ENCODE measurements at places on chromosomes 16 and 17.

DNA sequence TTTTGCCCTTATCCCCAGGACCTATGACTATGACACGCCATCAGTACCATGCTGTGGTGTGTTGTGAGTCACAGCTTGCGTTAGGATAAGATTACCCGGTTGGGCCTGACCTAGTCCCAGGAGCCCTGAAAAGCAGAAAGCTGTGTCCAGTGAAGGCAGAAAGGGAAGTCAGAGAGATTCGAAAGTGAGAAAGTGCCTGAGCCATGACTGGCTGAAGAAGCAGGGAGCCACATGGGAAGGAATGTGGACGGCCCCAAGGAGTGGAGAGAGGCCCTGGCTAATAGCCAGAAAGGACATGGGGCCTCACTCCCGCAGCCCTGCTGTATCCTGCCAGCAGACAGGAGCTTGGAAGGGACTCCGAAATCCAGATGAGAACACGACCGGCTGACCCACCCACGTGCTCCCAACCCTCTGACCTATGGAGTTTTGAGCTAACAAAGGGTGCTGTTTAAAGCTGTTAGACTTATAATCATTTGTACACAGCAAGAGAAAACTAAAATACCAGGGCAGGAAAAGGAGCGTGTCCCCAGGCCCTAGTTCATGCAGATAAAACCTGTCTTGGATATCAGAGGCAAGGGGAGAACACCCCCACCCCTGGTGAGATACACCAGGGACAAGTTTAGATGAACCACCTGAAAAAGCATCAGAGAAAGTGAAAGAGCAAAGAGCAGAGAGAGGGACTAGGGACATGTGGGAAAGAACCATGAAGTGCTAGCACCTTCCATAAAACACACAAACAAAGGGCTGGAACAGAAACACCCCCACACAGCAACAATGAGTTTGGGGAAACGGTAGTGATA lies 115.3 kb downstream of the SLC39A11 start:
- DNase-seq, result peak; percentile 78

DNA sequence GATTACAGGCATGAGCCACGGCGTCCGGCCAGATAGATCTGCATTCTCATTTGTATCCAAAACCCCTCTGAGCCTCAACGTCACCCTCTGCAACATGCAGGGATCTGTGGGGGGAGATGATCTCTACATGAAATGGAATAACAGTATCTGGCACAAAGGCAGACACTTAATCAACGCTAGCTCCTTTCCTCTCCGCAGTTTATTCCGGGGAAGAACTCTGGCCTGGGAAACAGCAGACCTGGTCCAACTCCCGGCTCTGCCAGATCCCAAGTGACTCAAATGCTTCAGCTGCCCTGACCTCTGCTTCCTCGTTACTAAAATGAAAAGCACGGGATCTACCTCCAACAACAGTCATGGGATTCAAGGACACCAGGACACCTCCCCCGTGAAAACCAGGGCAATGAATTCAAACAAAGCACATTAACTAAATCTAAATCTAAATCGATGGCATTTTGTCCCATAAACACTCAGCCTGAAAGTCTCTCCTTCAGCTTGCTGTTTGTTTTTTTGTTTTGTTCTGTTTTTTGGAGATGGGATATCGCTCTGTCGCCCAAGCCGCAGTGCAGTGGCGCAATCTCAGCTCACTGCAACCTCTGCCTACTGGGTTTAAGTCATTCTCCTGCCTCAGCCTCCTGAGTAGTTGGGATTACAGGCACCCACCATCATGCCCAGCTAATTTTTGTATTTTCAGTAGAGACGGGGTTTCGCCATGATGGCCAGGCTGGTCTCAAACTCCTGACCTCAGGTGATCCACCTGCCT lies 78.2 kb downstream of the NXN start:
- no peak for DNase-seq

DNA sequence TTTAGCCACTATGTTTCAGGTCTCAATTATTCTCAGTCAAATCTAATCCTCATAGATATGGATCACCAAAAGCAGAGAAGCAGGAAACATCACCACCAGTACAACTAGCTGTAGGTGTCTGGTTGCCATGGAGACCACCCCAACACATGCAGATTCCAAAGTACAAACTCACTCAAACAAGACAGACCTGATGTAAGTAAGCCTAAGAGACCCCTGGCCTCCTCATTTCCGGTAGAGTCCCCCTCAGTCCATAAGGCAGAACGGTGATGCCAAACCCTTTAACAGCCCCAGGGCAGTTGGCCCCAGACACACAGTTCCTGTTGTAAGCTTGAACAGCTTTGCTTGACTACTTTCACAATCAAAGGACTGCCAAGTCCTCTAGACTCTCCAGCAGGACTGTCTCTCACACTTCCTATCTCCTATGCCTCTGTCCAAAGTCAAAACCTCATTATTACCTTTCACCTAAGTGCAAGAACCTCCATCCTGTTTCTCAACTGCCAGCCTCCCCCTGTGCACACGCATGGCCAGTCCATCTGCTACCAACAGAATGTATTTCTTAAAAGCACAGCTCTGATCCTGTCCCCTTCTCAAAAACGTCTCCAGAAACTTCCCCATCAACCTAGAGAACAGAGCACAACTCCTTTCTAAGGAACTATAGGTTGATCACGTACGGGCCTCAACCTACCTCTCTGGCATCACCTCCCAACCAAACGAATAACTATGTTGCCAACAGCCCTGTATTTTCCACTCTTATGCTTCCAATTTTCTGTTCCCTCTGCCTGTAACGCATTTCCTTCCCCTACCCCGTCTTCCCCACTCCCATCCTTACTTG lies 23.9 kb downstream of the SLC39A11 start:
- no peak for DNase-seq

DNA sequence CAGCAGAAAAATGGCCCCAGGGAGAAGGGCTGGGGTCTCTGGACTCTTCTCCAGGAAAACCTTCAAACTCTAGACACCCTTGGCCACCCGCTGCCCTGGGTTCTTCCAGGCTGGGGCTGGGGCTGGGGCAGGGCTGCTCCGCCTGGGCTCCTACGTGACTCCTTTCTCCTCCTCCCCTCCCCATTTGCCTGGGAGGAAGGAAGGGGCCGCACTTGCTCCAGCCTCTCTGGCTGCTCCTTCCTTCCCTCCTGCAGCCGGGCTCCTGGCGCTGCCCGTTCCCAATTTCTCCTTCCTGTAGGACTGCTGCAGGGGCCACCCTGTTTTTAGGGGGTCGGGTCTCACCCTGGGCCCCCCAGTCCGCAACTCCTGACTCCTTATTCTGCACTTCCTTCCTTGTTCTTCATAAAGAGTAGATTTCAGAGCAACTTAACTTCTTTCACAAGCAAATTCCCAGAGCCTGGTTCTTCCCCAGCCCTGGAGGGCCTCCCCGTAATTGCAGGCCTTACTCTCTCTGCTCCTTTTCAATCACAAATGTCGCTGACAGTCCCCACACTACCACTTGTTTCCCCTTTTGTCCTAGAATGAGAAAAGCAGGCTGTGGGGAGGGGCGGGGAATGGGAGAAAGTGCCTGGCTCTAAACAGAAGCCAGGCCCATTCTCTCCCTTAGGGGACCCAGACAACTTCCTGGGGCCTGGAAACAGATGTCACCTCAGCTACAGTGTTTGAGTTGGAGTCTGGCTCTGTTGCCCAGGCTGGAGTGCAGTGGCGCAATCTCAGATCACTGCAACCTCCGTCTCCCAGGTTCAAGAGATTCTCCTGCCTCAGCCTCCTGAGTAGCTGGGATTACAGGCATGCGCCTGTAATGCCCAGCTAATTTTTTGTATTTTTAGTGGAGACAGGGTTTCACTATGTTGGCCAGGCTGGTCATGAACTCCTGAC lies 137.8 kb downstream of the ENGASE start:
- no peak for DNase-seq

DNA sequence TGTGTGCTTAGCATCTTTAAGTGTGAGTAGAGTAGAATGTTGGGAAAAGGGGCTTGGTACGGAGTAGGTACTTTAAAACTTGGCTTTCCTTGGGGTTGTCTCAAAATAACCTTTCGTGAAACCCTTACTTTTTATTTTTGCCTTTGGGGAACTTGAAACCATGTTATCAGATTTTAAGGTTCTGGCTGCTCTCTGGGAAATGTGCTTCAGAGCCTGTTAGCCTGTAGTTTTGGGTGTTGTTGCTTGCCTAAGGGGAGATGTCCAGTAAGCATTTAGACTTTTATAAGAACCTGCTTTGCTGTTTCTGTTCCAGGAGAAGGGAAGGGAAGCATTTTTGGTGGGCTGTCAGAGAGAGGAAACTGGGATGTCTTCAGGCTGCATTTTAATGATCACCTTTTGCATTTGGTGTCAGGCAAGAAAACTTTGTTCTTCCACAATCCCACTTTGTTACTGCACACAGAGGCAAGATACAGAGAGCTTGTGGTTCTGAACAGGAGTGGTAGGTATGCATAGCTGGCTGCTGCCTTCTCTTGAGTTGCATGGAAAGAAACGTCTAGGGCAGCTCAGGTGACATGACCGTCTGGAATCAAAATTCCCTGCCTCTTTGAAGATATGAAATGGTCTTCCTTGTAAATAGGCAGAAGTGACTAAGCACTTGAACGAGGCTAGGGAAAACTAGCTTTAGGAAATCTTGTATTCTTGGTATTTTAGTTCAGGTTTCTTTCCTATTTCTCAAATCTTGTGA lies 1.7 kb downstream of the RABEP1 start:
- no peak for DNase-seq

DNA sequence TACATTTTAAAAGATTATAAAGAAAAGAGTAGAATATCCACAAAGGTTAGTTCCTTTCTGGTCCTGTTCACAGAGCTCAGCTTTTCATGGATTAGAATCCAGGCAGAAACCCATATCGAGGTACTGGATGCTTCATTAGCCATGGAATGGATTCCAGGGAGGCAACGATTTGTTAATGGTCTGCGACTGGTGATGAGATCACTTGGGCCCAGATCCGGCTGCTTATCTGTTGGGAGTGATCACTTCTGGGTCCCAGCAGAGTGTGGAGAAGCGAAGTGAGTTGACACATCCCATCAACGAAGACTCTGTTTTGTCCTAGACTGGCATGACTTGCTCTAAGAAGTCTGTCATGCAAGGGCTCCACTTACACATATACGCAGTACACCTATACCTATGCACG lies 165.8 kb downstream of the MAF start:
- no peak for DNase-seq

DNA sequence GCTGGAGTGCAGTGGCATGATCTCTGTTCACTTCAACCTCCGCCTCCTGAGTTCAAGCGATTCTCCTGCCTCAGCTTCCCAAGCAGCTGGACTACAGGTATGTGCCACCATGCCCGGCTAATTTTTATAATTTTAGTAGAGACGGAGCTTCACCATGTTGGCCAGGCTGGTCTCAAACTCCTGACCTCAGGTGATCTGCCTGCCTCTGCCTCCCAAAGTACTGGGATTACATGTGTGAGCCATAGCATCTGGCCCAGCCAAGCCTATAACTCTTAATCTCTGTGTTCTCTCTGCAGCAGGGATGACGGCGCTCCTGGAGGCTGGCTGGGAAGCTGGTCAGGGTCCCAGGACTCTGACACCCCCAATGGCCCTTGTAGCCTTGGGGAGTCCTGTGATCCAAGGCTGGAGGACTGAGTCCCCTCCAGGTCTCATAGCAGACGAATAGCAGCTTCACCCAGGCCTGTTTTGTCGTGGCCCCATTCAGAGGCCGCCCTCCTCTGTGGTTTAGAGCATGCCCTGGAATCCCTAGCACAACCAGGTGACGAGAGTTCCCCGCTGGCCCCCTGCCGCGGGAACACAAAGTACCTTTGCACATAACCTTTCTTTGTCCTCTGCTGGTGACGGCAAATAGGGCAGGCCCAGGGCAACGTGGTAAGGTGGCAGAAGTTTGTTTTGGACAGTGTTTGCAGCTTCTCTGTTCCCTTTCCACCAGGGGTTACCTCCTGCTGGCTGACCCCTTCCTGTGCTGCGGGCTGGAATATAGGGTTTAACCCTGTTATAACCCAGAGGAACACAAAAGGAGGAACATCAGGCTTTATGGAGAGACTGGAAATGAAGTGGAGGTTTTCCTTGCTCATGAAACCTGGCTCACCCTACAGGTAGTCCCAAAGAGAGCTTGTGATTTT lies 43.0 kb upstream of the TOB1 start:
- no peak for DNase-seq

DNA sequence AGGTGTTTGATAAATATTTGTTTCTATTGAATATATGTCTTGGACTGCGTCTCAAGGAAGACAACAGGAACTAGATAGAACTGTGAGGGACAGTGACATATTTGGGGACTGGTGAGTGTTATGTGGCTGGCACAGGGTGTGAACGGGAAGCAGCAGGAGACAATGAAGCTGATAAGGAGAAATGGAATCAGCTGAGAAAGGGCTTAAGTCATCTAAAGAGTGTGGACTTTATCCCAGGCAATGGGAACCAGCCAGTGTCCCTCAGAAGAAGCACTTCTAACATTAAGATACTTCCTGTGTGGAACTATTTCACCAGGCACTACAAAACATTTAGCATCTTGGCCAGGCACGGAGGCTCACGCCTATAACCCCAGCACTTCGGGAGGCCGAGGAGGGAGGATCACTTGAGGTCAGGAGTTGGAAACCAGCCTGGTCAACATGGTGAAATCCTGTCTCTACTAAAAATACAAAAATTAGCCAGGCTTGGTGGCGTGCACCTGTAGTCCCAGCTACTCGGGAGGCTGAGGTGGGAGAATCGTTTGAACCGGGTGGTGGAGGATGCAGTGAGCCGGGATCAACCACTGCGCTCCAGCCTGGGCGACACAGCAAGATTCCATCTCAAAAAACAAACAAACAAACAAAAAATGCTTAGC lies 41.2 kb downstream of the ARHGAP17 start:
- peak; percentile 60 for DNase-seq

- no peak for DNase-seq
Measured at GRCh38 chr17:45834471-45835396, 9.9 kb upstream of the SPPL2C start.
